Putamen (tissue), 1 donor: ENCODE measurements at places on chromosomes 7 and 10.

GRCh38 chr10:69650589-69651261 lies 20.7 kb downstream of the FAM241B start:
- DNase-seq = no peak

DNA sequence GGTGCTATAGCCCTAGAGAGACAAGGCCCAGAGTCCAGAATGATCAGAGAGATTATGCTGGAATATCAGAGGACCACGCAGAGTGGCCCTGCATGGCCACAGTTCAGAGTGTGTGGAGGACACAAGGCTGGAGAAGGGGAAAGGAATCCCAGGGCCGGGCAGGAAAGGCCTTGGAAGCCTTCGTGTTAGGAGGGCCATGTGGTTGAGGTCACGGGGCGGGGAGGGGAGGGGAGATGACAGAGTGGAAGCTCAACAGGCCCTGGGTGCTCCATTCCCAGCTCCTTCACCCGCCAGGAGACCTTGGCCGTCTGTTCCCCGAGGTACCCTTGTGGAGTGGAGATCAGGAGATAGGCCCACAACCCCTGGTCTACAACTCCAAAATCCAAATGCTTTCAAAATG lies 13.2 kb upstream of the EN2 start:
- DNase-seq = no peak

GRCh38 chr10:90373911-90374310 lies 483.9 kb downstream of the HTR7 start:
- DNase-seq = no peak

DNA sequence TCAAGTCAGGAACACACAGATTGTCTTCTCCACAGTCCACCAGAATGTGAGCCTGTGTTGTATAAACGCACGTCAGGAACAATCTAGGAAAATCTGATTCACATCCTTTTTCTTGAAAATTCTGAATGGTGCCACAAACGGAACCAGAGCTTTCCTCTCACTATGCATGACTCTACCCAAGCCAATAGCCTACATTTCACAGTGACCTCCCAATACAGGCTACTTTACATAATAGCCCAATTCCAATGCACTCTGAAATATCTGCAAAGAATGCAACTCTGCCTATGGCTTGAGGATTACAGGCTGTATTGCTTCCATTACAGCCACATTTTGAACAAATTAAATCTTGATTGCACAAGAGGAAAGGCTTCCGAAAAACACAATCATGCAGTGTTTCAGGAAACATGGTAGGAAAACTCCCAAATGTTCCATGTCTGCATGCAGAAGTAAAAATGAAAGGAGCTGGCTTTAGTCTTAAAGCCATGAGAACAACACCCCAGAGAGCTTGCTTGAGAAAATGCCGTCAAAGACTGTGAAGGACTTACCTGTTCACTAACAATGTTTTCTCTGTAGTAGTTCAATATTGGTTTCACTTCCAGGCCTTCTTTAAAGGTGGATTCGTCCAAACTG lies 113.9 kb downstream of the ITGA8 start:
- no peak for DNase-seq

DNA sequence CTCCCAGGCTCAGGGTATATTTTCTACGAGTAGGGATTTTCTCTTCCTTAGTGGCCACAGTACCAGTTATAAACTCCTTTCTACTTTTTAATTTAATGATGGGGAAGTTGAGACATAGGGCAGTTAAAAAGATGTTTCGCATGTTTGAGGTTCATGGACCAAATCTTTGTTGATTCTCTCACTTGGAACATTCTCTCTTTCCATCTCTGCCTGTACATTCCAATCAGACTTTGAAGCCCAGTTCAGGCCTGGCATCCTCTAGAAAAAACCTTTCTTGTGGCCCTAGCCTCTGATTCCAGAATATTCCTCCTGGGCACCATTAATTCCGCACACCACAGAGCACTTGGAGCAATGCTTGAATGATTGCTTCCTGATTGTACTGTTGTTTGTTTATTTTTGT lies 18.5 kb downstream of the SLC13A4 start:
- DNase-seq = no peak

DNA sequence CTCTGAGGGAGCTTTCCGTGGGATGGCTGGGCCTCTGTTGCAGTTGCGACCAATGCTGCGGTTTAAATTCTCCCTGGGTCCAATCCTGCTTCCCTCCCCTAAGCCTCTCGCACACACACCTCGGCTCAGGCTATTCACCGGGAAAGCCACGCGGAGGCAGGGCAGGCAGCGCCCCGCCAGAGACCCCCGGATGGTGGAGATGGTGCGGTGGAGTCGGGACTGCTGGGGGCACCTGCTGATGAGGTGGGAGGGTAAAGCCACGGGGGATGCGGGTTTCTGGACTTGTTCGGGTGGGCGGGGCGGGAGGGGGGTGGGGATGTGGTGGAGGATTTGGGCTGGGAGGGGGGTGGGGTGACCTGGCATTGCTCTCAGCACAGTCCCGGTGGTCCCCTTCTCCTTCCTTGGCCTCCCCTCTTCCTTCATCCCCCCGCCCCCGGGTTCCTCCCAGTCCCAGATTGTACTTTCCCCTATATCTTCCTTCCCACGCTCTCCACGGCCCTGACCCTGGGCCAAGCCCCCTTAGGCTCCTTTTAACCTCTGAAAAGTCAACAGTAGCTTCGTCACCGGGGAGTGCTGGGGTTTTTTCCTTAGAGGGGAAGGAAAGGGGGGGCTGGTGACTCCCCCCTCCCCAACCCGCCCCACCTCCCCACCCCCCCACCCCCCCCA lies 16.4 kb downstream of the UNCX start:
- no peak for DNase-seq

- no peak for DNase-seq
These were observed 21.4 kb upstream of the IMPDH1 start for GRCh38 chr7:128431221-128431620.

DNA sequence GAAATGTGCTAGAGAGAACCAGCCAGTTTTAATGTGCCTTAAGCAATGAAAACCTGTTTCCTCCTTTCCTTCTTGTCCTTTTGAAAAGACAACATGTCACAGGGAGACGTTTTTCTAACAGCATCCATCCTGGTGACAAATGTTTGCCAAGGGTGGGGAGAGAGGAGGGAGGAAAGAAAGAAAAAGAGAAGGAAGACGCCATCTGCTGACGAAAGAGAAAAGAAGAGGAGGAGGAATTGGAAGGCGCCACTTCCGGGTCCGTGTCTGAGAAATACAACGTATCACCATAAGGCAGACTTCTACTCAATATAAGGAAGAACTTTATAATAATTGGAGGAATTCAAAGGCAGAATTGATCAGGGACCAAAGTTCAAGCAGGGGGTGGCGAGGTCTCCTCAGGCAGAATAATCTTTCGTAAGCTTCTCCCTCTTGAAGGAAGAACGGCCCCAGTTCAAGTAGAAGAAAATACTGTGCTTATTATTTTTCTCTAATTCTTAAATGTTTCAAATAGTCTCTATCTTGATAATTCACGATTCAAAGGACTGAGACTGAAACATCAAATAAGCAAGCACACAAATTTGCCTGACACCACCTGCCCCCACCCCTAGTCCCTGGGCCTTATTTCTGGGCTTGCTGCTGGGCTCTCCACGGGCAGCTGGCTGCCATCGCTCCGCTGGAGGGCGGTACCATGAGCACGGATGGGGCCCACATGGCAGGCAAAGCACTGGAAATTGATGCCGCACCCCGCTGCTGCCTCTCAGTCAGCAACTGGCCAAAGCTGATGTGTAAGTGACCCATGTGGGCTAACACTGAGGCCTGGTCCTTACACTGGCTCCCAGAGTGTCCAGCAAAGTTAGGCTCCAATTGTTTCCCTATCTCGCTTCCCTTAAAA lies 273.7 kb upstream of the KLF14 start:
- DNase-seq = peak; percentile 78

GRCh38 chr7:96297876-96298275 lies 24.0 kb downstream of the SLC25A13 start:
- peak; percentile 96 for DNase-seq
